ENCODE measurements at places on chromosomes 13 and 19. TPM values are rescaled to one million over a fixed set of nuclear protein-coding genes. Genes with fewer than 3 reads are reported as not detected.

The ZNF562 gene
- 6.4 TPM for total RNA-seq

The PLPP2 gene
- total RNA-seq: 76.6 TPM

The CYP2A7 gene
- not detected for total RNA-seq

The SCN1B gene
- total RNA-seq: 19.2 TPM

The KIR3DL1 gene
- not detected for total RNA-seq

The RGL3 gene
- total RNA-seq: 3.0 TPM

The SYCN gene
- not detected for total RNA-seq

The TBXA2R gene
- 0.79 TPM for total RNA-seq

The AMER2 gene
- total RNA-seq: not detected

The MYH14 gene
- total RNA-seq: 7.3 TPM

The NBEA gene
- 1.9 TPM for total RNA-seq

The CDADC1 gene
- total RNA-seq: 7.1 TPM

The ZNF682 gene
- total RNA-seq: not detected

The RDH8 gene
- 0.24 TPM for total RNA-seq

Measured in A549 treated with Mapracorat at 1 μM for 4 hours (cell line).